Hypothalamus (tissue), 51 donors: ENCODE measurements at places on chromosomes 7 and 10.

DNA sequence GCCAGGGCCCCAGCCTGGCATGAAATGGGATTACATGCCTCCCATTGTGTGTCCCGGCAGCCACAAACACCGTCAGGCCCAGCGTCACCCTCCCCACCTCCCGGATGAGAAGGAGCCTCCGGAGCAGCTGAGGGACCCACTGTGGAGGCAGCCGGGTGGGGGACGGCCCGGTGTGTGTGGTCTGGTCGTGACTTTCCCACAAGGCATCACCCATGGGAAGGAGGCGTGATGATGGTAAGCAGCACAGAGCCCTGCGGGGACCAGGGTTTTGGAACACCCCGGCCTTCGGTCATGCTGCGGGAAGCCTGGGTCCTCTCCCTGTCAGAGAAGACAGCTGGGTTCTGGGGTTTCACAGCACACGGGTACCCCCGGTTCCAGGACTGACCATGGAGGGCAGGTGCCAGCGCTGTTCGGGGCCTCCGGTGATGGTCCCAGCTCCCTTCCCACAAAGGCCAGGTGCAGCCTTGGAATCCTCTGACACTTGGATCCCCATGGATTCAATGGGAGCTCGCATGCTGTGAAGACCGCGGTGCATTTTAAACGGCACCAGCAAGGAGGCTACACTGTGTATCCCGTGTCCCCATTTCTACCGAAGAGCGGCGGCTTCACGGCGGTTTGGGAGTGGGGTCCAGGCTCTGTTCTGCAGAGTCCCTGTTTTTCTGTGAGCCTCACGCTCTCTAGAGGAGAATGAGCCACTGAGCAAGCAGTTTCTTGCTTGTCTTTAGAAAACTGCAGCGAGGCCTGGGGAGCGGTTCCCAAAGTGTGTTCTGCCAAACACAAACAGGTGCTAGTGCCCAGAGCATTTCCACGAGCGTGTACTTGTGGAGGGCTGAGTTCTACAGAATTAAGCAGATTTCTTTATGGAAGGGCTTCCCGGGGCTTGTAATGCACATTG is 336.0 kb downstream of the ADARB2 start:
- no peak for DNase-seq

- DNase-seq, result no peak
Observed at GRCh38 chr10:100522107-100522801, 2.6 kb upstream of the SEC31B start.

GRCh38 chr10:95536017-95536416 is 25.2 kb downstream of the SORBS1 start:
- no peak for DNase-seq

GRCh38 chr10:36452851-36453250 is 672.5 kb upstream of the ANKRD30A start:
- no peak for DNase-seq

GRCh38 chr7:111089822-111090426 is 1.0 kb upstream of the LRRN3 start:
- no peak for DNase-seq

- no peak for DNase-seq
Observed at GRCh38 chr7:105797652-105798051, 78.7 kb downstream of the ATXN7L1 start.

DNA sequence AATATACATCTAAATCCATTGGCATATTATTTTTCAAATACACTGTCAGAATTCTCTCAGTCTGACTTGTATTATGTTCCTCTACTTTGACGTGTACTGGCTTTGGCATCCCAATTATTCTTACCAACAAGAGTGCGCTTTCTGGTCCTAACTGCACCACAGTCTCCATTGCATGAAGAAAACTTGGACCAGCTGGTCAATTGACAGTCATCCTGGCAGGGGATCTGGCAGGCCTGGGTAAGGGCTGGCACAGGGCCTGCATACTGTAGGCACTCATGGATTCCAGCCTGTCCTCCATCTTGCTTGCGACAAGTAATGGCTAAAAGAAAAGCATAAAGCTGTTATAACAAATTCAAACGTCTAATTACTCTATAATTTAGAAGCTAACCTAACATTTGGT is 384.9 kb downstream of the THSD7A start:
- no peak for DNase-seq

- DNase-seq, result no peak
Observed at GRCh38 chr10:120205368-120206018, 251.5 kb upstream of the PLPP4 start.

DNA sequence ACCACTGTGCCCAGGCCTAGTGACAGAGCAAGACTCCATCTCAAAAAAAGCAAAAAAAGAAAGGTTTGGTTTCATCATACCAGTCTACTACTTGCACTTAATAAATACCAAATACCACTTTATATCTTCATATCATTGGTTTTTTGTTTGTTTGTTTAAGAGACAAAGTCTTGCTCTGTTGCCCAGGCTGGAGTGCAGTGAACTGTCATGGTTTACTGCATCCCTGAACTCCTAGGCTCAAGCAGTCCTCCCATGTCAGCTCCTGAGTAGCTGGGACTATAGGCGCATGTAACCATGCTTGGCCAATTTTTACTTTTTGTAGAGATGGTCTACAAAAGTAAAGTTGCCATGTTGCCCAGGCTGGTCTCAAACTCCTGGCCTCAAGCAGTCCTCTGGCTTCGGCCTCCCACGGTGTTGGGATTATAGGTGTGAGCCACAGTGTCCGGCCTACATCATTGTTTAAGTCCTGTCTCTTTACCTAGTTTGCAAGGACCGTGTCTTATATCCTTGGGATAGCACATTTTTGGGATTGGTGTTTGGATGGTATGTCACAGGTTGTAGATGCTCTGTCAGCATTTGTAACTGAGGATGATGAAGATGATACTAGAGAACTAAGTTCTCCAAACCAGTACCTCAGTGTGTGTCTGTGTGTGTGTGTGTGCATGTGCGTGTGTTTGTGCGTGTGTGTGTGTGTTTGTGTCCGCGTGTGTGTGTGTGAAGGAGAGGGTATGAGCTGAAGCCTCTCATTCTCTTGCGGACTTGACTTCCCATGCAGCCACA is 9.3 kb downstream of the LMTK2 start:
- DNase-seq, result no peak

DNA sequence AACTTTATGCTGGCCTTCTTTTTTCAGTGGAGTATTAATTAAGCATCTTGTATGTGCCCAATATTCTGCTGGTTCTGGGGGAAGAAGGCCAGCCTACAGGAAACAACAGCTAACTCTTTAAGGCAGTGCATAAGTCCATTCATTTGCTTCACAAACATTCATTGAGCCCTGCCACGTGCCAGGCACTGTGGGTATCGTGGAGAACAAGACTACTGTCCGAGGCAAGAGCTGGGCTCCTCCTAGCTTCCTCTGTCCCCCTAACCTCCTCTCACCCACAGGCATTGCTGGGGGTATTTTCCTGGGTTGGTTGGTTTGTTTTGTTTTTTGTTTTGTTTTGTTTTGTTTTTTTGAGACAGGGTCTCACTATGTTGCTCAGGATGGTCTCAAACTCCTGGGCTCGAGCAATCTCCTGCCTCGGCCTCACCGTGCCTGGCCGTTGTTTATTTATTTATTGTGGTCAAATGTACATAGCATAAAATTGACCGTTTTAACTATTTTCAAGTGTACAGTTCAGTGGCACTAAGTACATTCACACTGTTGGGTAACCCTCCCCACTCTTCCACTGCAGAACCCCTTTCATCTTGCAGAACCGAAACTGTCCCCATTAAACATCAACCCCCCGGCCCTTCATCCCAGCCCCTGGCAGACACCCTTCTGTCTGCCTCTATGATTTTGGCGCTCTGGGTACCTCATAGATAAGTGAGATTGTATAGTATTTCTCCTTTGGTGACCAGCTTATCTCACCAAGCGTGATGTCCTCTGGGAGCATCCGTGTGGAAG is 32.6 kb downstream of the CHST3 start:
- peak; percentile 54 for DNase-seq

GRCh38 chr7:76513817-76514799 is 3.8 kb downstream of the UPK3B start:
- no peak for DNase-seq

GRCh38 chr10:48794074-48794473 is 109.4 kb downstream of the WDFY4 start:
- DNase-seq, result no peak
